ENCODE measurements at places on chromosomes 1 and 21.

DNA sequence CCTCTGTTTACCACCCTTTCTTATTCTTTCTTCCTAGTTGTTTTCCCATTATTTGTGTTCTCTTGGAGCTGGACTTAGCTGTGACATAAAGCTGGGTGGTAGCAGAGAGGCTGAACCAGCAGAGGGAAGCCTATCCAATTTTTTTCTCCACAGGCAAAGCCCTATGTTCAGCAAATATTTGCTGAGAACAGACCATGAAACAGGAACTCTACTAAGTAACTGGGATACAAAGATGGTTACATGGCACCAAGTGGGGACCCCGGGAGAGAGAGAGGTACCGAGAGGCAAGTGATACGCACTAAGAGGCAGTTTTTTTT, 6.6 kb downstream of the CFAP141 start:
- no peak for DNase-seq

DNA sequence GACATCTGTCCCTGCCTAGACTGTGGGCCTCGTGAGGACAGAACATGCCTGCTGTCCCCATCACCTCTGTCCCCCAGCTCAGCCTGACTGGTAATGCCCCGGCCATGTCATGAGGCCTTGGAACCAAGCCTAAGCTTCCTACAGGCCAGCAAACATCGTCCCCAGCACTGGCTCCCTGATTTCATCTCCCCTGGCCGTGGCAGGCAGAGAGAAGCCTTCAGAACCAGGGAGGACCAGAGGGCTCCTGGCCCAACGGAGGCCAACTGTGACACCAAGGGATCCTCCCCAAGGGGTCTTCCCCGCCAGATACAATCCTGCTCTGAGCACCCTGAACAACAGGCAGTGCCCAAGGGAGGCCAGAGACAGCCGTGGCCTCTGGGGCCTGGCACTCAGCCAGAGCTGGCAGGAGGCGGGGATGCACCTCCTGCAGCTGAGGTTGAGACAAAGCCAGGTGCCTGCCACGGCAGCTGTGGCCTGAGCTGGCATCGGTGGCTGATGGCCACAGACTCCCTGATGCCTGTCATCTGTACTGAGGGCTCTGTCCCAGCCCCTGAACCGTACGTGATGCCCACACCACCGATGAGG, 9.9 kb upstream of the NPHP4 start:
- no peak for DNase-seq

- DNase-seq, result no peak
Measured at GRCh38 chr21:15868940-15869339, 139.2 kb downstream of the USP25 start.

DNA sequence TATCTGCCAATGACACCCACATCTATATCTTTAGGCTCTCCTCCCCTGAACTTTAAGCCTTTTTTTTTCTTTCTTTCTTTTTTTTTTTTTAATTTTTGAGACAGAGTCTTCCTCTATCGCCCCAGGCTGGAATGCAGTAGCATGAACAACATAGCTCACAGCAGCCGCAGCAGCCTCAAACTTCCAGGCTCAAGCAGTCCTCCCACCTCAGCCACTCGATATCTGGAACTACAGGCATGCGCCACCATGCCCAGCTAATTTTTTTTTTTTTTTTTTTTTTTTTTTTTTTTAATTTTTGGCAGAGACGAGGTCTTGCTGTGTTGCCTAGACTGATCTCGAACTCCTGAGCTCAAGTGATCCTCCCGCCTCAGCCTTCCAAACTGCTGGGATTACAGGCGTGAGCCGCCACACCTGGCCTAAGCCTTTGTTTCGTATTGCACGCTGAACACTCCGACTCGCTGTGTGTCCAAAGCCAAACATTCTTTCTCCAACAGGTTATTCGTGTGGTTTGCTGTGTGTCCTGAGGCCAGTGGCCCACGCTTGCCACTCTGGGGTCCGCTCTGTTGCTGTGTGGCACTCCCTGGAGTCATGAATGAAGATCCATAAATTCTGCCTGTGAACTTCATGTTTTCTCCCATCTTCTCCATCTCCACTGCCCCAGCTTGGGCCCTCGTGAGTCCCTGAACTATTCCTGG, 119.4 kb downstream of the CAMTA1 start:
- no peak for DNase-seq

GRCh38 chr1:82044111-82044510, 243.4 kb downstream of the ADGRL2 start:
- no peak for DNase-seq

GRCh38 chr1:81989524-81989923, 188.8 kb downstream of the ADGRL2 start:
- no peak for DNase-seq

GRCh38 chr21:42526379-42526727, 12.7 kb downstream of the SLC37A1 start:
- no peak for DNase-seq

GRCh38 chr1:77562596-77563150, 119.8 kb downstream of the ZZZ3 start:
- no peak for DNase-seq

GRCh38 chr1:162710345-162710744, 78.1 kb downstream of the DDR2 start:
- no peak for DNase-seq

GRCh38 chr21:14869984-14870852, 194.6 kb downstream of the NRIP1 start:
- no peak for DNase-seq

GRCh38 chr1:117060441-117061317, 553 bp downstream of the TTF2 start:
- DNase-seq, result no peak

GRCh38 chr1:22804406-22804805, 93.8 kb downstream of the EPHB2 start:
- no peak for DNase-seq

GRCh38 chr21:37200641-37201480, 66.3 kb downstream of the VPS26C start:
- no peak for DNase-seq

DNA sequence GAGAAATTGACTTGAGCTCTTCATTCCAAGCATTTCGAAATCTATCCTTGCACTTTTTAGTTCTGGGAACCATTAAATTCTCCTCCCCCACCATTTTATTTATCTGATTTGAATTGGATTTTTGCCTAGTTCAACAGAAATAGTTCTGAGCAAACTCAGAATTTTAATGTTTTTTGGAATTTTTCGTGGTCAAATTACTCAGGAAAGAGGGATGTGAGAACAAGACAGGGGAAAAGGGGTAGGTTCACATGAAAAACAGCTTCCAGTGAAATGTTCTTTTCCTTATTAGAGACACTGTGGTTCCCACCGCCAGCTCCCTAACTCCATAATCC, 5.7 kb upstream of the ZNF697 start:
- DNase-seq, result no peak

DNA sequence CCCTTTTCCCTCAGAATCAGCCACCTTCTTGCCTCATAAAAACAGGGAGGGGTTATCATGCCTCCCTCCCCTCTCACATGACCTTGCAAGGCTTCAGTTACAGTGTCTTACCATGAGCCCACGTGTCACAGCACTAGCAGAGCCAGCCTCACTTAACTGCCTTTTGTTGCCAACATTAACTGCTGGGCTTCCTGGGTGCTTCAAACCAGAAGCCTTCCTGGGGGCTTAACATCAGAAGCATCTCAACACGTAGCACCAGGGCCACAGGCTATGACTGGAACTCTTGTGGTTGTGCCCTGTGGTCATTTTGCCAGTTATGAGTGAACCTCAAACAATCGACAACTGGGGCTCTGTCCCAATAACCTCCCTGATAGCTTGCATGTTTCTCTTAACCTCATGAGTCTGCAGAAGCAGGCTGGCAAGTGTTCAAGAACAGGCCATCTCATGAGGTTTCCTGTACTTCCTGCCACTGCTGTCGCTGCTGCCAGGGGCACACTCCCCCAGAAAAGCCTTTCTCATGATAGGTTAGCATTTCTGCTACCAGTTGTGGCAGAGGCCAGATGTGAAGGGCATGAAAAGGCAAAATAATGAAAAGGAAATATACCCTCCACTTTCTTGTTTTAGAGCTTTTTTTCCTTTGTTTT, 132.2 kb downstream of the GLUL start:
- peak; percentile 25 for DNase-seq

- no peak for DNase-seq
Measured at GRCh38 chr1:23537296-23537973, 6.4 kb upstream of the E2F2 start.

DNA sequence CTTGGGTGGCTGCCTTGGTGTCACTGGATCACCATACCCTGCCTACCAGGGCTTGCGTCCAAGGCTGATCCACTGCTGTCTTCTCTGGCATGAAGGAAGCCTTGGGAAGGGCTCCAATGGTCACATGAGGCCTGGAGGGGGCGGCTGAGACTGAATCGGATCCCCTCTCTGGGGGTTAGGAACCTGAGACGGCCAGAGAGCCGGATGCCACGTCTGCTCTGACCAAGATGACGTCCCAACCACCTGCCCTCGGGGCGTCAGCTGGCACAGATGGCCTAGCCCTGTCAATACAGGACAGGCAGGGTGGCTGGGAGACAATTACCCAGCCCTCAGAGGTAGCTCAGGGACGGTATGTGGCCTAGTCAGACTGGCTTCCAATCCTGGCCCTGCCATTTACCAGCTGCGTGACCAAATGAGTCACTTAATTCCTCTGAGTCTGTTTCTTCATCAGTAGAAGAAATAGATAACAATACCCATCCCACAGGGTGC, 5.4 kb downstream of the TRIM62 start:
- DNase-seq, result no peak

DNA sequence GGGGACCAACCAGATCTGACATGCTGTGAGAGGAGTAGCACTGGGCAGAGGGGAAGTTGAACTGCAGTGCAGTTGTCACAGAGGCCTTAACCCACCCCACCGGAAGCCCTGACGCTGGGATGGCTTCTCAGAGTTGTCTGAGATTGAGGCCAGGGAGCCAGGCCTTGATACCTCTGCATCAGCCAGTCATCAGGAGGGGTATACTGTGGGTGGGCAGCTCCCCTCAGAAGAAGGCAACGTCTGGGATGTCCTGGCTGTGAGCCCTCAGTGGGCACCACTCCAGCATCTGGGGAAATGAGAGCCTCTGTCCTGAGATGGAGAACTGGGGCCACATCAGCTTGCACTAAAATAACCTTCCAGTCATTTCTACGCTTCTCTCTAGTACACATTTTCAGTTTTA, 47.9 kb upstream of the BCAR3 start:
- no peak for DNase-seq

DNA sequence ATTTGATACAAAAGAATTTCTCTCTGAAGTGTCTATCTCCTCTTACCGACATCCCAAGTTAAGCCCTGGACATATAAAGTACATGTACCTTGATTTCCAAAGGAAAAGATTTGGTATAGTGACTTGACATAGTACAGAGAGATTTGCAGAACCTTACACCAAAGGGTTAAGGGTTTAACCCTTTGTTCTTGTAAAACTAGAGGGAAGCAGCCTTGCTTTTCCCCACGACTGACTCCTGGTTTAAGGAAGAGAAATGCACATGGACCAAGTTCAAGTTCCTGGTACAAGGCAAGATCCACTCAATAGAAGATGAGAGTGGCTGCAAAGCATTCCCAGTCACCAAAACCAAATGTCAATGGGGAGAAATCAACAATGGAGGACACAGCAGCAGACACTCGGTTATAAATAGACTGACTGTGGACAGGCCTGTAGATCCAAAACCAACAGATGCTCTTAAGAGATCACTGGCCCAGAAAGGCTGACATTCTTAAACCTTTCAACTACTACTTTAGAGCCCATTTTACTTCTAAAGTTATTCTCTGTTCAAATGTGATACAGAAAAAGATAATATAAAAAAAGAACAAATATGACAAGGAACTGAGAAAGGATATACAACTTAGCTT, 69.4 kb downstream of the PUM1 start:
- DNase-seq, result no peak

DNA sequence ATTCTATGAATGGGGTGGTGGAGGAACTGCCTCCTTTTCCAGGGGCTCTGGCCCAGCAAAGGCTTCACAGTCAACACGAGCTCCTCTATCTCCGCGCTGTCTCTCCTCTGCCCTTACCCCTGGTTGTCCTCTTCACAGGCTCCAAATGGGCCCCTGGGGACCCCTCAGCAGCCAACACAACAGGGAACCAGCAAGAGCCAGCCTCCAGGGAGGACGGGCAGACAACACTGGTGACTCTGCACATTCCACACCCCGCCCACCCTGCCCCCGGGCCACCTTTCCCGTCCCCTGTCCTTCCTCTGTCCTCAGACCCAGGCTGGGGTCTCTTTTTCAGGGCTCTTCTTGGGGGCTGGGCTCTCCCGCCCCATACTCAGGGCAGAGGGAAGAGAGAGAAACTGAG, 17.5 kb upstream of the ETV3 start:
- no peak for DNase-seq

GRCh38 chr1:9164919-9165318, 36.0 kb upstream of the GPR157 start:
- DNase-seq, result no peak

DNA sequence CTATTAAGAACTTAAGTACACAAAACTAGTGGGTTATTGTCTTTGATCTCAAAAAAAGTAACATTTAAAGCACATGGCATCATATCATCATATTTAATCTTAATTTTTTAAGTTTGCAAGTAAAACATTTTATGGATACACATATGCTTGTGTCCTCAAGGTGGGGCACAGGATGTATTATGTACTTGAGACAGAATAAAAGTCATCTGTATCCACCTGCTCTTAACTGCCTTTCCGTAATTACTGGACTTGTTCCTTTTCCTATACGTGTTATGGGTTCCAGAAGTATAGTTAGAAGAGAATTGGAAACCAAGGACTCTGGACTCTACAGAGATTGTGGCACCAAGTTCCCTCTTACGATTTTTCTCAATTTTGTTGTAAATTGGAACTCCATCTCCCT, 79.4 kb downstream of the FCRL5 start:
- no peak for DNase-seq

GRCh38 chr1:157542676-157543075, 9.6 kb downstream of the FCRL5 start:
- no peak for DNase-seq

GRCh38 chr21:29258626-29259338, 39.9 kb upstream of the BACH1 start:
- no peak for DNase-seq

DNA sequence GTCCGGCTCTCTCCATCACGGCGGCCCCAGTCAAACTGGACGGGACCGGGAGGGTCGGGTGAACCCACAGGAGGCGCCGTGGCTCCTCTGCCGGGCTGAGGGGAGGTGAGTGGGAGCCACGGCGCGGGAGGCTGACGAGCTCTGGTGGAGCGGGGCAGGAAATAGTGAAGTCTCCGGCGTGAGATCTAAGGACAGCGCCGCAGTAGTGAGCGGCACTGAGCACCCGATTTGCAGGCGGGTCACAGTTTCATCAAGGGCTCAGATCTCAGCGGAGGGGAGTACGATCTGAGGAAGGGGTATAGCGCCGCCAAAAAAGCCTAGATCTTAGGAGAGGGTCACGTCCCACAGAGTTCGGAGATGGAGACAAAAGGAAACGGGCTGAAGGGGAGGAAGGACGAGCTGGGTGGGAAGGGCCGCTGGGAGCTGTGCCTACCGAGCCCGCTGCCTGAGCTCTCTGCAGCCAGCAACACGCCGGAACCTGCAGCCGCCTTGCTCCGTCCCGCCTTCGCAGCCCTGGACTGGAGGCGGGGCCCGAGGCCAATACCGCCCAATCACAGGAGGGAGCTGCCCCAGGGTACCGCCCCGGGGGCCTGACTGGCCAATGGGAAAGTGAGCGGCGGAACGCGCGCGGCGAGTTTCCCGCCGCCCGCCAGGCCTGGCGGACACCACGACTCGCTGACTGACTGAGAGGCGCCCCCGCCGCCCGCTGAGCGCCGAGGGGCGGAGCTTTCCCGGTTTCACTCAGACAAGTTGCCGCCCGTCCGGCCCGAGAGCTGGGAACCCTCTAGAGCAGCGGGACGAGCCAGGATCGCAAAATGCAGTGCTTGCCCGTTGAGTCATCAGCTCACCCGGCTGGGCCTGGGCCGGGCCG, 1.9 kb downstream of the SFN start:
- DNase-seq, result peak; percentile 88

- DNase-seq, result no peak
Measured at GRCh38 chr1:93143136-93143535, 37.1 kb downstream of the TMED5 start.
